ENCODE measurements at places on chromosomes 12 and 14.

GRCh38 chr14:72863216-72864006, 30.5 kb downstream of the DPF3 start:
- no peak for DNase-seq

DNA sequence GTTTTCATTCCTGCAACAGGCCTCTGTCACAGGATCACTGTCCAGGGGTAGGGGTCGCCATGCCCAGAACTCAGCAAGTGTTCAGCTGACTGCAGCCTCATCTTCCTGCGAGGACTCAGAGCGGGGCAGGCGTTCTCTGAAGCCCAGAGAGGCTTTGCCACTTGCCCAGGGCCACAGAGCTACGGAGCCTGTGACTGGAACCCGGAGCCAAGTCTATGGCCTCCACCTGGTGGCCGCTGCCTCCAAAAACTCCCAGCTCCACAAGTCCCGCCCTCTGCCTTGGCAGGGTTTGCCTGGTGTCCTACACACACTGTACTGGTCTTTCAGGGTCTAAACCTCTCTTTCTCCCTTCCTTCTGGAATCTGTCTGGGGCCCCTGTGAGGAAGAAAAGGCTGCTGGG, 8.7 kb upstream of the PPP1R13B start:
- no peak for DNase-seq

- no peak for DNase-seq
Observed at GRCh38 chr12:4738541-4738940, 18.3 kb downstream of the GALNT8 start.

DNA sequence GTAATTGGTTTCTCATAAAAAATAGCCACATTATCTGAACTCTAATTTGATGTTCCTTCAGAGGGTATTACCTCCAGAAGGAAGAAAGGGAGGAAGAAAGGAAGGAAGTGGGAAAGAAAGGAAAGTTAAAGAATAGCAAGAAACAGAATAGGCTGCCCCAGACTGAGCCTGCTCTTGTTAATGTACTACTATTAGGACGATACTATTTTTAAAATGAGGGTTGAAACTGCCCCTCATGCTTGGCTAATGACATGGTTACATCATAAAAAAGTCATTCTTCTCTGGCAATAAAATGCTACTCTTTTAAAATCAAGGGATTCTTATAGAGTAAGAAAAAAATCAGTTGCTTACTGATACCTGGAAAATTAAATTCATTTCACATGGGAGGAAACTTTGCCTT, 253.0 kb downstream of the KTN1 start:
- no peak for DNase-seq

GRCh38 chr12:51915951-51916350, 8.6 kb downstream of the ACVRL1 start:
- DNase-seq = no peak

DNA sequence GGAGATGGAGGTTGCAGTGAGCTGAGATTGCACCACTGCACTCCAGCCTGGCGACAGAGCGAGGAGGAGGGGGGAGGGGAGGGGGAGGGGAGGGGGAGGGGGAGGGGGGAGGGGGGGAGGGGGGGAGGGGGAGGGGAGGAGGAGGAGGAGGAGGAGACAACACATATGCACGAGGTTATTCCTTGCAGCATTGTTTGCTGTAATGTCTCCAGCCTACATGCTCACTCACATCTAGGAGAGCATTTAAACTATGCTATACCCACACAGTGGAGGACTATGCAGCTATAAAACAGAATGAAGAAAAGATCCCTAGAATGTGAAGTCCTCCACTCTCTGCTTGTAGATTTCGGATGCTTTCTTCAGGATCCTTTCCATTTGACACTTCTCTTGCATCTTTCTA, 3.5 kb upstream of the HIGD1C start:
- DNase-seq = no peak

DNA sequence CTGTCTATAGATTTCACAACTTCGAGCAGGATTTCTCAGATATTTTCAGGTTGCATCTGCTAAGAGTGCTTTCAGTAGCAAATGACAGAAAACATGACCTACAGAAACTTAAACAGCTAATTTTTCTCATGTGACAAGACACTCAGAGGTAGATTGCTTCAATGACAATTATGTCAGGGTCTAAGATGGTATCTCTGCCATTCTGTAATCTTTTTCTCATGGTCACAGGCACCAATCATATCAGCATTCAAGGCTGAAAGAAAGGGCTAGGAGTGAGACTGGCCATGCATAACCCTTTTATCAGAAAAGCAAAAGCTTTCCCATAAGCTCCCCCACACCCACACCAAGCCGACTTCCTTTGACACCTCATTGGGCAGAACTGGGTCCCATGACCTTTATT, 450.5 kb upstream of the FAR2 start:
- DNase-seq = no peak

DNA sequence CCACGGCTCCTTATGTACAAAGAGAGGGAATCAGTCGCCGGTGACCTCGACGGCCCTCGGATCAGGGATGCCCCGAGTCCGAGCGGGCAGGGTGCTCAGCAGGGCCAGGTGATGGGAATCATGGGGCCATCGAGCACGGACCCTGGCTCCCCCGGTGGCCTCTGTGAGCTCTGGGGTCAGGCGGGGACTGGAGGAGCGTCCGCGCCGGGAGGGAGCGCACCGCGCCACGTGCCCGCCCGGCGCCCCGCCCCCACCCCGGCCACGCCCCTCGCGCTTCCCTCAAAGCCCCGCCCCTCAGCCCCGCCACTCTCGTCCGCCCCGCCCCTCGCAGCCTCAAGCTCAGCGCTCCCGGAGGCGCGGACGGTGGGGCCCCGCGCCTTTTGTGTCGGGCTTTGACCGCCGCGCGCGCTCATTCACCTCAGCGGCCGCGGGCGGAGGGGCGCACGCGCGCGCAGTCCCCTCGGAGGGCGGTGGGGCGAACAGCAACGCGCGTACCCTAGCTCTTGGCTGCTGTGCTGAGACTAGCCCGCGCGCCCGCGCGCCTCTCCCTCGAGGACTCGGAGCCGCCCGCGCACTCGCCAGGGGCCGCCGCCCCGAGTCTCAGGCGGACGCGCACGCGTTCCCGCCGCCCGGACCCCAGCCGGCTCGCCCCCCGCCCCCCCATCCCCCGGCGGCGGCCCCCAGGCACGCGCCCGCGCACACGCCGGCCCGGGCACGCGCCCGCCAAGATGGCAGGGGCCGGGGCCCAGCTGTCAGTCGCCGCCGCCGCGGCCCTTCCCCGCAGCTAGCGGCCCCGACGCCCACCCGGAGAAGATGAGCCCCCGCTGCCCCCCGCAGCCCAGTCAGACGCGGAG, 93.9 kb upstream of the EVL start:
- DNase-seq = peak; percentile 94

GRCh38 chr12:43653289-43653915, 101.4 kb upstream of the ADAMTS20 start:
- no peak for DNase-seq

GRCh38 chr12:126537961-126538530, 1472.8 kb downstream of the AACS start:
- no peak for DNase-seq

GRCh38 chr12:10214136-10214894, 1.6 kb downstream of the GABARAPL1 start:
- DNase-seq = no peak

- no peak for DNase-seq
Observed at GRCh38 chr14:91249841-91250616, 5.5 kb upstream of the GPR68 start.

DNA sequence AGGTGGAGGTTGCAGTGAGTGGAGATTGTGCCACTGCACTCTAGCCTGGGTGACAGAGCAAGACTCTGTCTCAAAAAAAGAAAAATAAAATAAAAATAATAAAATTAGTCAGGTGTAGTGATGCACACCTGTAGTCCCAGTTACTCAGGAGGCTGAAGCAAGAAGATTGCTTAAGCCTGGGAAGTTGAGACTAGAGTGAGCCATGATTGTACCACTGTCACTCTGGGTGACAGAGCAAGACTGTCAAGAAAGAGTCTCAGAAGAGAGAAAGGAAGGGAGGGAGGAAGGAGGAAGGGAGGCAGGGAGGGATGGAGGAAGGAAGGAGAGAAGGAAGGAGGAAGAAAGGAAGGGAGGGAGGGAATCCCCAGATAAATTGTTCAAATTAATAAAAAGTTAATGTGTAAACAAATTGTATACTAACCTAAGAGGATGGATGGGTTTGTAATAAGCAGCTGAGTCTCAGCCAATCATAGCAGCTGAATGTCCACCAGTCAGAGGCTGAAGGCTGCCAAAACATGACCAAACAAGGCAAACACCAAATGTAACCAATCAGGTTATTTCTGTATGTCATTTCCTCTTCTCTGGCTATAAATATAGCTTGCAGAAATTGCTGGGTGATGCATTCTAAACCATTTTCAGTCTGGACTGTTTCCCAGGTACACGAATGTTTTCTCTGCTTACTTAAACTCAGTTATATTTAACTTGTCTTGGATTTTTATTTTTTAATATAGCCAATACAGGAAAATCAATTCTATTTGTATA, 6.1 kb upstream of the CDCA4 start:
- DNase-seq = no peak

GRCh38 chr14:75050852-75051555, at the start of gene MLH3:
Gene MLH3, minus strand, starts transcription at chr14:75051467. Its CDS starts 1,812 bp downstream, at chr14:75049655.
- peak; percentile 92 for DNase-seq

DNA sequence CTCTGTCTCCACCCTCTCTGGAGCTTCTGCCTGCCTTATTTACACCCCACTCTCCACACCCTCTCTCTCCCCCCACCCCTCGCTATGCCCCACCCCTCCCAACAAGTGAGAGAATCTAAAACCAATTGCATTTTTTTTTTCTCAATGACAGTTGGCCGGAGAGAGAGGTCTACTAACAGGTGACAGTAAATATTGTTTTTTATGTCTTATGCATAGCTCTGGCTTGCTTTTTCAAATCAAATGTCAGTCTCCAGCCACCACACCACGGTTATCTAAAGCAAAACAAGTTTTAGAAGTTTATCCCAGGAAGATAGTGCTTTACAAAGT, at the start of gene KCNC2:
TSS of gene KCNC2 (minus strand) at position 28 of the 327 bp plus-strand sequence.
- no peak for DNase-seq

GRCh38 chr14:32809255-32809654, 129.4 kb upstream of the NPAS3 start:
- DNase-seq = no peak

GRCh38 chr14:24058951-24059475, 7.2 kb downstream of the CARMIL3 start:
- no peak for DNase-seq

DNA sequence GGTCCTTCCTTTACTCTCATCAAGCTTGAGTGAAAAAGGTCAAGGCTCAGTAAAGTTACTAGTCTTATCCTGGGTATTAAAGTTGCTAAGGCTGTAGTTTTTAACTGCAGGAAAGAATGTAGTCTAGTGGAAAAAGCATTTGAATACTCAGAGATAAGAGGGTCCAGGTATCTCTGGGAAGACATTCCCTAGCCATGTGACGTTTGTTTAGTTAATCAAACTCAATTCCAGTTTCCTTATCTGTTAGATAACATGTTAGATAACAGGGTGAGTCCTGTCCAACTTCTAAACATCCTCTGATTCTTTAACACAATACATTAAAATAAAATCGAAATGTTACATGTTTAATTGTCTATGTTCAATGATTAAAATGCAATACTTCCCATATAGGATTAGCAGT, 720.7 kb upstream of the LMO3 start:
- DNase-seq = no peak

GRCh38 chr14:104428333-104428851, 151.2 kb upstream of the C14orf180 start:
- DNase-seq = no peak

GRCh38 chr12:108667349-108667748, 33.7 kb upstream of the SELPLG start:
- DNase-seq = no peak

DNA sequence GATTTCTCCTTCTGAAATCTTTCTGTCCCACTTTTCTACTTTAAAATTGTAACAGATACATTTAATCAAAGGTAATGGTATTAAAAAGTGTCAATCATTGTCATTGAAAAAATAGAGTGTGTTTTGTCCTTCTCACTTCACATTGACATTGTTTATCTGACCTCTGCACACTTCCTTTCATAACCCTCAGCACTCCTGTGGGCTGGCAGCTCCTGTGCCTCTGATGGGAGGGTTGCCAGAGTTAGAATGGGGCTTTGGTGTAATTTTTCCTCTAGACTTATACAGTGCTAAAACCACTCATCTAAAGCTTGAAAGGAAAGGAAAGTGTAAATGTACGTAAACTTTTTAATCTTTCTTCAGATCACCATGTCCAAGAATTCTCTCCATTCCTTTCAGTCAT, 23.7 kb downstream of the KCNA1 start:
- DNase-seq = no peak

DNA sequence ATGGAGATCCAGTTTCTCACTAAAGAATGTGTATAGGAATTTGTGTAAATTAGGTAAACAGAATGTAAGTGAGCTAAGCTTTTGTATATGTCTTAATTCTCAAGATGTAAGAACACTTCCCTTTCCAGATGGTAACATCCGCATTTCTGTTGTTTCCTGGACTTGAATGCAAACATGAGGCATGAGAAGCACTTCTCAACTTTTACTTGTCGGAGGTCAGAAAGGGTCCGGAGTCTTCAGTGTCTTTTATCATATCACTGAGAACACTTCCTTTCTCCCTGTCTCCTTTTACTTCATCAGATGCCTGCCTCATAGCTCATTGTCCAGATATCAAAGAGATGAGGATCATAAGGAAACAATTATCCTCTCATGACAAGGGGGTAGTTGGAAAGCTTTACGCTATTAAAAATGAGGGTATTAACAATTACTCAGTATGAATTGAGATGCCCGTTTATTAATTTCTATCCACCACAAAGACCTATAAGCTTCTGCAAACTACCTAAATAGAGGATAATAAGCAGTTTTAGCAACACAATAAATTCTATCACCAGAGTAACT, 214.1 kb upstream of the FLRT2 start:
- DNase-seq = no peak

GRCh38 chr14:23115039-23115731, 3.9 kb downstream of the CEBPE start:
- DNase-seq = no peak

- no peak for DNase-seq
Observed at GRCh38 chr12:94144781-94145180, 3.6 kb upstream of the PLXNC1 start.

DNA sequence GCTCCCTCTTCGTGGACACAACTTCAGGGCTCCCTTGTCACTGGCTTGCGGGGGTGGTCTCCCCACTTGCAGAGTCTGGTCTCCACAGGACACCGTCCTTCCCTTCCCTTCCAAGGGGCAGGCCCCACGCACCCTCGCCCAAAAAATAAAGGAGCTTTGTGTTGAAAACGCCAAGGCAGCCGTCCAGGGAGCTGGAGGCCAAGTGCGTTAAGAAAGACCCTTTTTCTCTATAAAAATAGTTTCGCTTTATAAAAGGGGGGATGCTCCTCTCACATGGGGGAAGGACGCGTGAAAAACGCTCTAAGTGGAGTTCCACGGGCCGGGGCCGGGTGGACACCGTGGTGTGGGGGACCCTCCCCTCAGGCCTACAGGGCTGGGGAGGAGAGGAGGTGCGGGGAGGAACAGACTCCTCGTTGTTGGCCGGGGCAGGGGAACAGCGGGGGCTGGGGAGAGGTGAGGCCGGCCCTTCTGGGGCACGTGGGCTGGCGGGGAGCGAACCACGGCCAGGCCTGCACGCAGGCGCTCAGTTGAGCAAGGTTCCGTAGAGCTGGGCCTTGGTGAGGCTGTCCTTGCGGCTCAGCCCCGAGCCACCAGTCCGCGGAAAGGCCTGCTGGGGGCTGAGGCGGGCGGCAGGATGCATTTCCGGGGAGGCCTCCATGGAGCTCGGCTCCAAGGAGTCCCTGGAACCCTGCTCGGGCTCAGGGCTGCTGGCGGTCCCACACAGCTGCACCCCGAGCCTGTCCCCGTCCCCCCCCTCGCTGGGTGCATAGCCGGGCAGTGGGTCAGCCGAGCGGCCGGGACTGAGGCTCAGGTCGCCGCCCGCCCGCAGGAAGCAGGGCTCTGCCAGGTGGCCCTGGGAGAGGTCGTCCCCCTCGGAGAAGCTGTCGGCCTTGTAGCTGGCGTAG, 49.5 kb downstream of the BEGAIN start:
- DNase-seq = no peak

Measured in osteocyte (in vitro differentiated cells).